Stimulated activated CD4-positive, alpha-beta T cell treated with anti-CD3 and anti-CD28 coated beads, Interleukin-15, amount 100 ng/mL, for 1 hour (primary cell): ENCODE measurements at places on chromosomes 4 and X.
A peak's percentile ranks its signal among the peaks of the same experiment; 100 is the strongest.

DNA sequence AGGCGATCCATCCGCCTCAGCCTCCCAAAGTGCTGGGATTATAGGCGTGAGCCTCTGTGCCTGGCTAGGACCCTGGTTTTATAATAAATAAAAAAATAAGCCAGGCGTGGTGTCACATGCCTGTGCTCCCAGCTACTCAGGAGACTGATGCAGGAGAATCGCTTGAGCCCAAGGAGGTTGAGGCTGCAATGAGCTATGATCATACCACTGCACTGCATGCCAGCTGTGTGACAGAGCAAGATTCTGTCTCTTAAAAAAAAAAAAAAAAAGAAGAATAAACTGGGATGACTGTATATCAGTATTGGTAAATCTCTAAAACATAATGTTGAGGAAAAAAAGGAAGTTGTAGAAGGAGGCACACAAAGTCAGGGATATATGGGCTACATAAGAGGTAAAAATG, 45.7 kb upstream of the SLC34A2 start:
- DNase-seq, result no peak

DNA sequence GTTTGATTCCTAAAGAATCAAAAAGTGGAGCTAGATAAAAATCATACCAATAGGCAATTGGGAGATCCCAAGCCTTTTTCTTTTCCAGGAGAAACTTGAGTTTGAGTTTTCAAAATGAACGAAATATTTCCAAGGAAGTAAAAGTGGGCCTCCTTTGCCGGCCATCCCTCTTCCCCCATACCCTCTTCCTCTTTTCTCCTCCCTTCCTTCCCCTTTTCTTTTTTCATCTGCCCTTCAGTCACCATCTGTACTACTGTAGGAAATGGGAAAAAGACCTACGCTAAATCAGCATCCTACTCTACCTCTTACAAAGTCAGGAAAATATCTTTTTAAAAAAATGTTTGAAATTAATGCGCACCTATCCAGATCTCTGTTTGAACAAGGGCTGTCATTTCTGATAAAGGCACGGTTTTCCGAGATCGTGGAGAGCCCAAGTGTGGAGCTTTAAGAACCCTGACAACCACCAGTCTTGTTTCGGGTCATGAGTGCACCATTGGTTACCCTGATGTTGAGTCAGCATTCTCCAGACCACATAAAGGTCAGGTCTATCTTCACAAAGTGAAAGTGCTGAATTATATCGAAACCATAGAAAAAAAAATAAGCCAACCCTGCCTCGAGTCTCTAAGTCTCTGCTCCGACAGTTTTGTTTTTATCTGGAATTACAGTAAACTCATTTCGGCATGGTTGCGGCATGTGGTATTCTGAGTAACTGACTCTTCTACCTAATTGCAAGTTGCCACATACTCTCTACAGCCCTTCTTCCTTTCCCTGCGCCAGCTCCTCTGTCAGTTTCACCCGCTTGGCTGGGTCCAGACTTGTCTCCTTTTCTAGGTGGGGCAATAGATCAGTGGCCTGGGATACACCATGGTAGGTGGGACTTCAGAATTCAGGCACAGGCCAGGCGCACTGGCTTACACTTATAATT, 140.2 kb upstream of the KLF3 start:
- DNase-seq, result no peak

DNA sequence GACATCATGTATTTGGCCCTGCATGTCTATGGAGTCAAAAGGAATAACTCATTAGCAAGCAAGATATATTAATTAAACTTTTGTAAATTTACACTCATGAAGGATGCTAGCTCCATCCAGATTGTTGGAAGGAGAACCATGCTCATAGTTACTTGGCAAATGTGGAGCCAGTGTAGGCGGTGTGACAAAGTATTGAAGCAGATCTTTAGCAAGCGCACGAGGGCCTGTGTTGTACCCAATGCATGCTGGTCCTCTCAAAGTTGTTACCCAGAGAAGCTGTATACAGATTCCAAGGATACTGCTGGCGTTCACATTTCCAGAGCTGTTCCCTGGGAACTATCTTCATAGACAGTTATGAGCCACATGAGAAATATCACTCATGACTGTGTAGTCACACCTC, 196.4 kb upstream of the MBNL3 start:
- DNase-seq, result no peak

GRCh38 chr4:105092356-105092755, 54.3 kb upstream of the TET2 start:
- no peak for DNase-seq

GRCh38 chr4:169744601-169745000, 13.1 kb downstream of the HPF1 start:
- DNase-seq, result no peak

DNA sequence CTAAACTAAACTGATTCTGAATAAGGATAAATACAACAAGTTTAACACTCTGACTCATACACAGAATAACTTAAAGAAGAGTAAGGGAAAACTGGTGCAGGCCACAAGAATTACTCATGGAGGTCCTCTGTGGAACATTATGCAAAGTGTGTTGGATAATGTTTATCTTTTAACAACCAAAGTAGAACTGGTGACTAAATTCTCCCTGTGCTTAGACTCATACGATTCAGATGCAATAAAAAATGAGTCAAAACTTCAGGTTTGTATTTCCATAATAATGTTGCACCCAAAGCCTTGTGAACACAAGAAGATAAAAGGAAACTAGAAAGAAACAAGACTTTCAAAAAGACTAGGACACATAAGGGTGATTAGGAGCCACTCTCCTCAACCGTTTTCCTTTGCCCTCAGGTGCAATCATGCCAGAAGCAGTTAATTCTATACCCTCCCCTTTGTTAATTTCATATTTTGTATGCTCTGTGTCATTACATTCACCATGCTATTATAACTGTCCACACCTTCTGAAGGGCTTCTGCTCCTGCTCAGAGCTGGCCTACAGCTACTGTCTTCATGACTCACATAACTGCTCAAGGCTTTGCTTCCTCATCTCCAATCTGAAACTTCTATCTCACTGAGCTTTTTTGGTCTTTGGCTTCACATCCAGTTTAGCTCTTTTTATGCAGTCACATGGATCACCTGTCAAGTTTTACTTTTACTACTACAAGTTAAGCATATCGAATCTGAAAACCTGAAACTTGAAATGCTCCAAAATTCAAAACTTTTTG, 60.2 kb downstream of the KCNIP4 start:
- DNase-seq, result no peak

DNA sequence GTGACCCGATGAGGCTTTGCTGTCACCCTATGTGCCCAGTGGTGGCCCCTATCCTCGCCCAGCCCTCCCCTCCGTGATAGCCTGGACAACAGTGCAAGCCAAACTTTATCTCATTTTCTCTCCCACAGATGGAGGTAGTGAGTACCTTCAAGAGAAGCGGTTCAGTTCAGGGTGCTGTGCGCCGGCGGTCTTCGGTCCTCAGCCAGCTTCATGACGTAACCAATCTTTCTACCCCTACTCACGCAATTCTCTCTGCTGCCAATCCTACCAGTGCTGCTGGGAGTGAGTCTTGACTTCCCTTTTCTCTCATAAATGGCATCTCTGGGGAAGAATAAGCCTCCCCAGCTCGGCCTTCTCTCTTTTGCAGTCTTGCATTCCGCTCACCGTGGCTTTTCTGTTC, 29.5 kb downstream of the CCNQ start:
- no peak for DNase-seq

- DNase-seq, result peak; percentile 7
These were observed 107.5 kb upstream of the RPL34 start for GRCh38 chr4:108512615-108513505.

DNA sequence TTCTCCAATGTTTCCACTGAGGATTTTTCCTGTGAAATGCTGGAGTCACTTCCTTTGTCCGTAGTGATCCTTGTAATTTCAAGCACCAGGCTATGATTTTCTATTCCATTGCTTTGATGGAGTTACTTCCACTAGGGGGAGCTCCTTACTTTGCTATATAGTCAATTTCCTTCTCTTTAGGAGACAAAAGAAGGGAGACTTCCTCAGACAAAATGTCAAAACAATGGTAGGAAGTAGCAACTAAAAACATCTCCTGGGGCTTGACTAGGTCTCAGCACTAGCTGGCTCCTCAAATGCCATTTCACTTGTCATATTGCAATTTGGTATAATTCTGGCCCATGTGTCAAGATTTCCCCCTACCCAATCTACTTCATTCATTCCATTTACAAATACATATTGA, 24.1 kb downstream of the ZCCHC12 start:
- no peak for DNase-seq
